Activated CD4-positive, alpha-beta T cell treated with anti-CD3 and anti-CD28 coated beads for 48 hours (primary cell): ENCODE measurements at places on chromosomes 1 and 21.

GRCh38 chr1:181141431-181141910 is 53.0 kb downstream of the IER5 start:
- peak; percentile 85 for DNase-seq

GRCh38 chr1:112957133-112957812 is 1.3 kb upstream of the SLC16A1 start:
- peak; percentile 60 for DNase-seq

DNA sequence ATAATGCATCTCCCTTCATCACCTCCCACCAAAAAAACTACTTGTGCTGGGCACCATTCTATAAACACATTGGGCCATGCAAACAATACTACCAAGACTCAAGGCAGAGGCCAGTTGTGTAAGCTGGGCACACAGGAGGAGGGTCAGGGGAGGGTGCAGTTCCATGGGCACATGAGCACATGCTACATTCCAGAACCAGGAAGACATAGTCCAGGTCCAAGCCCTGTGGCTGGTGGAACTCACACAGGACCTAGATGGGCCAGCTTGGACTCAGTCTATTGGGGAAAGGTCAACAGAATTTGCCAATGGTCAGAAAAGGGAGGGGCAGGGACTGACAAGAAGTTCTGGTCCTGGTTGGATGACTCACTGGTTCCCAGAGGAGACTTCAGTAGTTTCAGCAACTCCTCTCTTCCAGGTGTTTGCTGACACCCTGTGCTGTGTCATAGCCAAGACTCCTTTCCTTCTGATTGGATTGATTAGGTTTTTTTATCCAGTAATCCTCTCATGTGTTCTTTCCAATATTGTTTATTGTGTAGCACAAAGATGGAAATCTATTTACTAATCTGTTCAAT is 249.7 kb downstream of the C1orf94 start:
- no peak for DNase-seq

- no peak for DNase-seq
Measured at GRCh38 chr1:94741510-94741909, 78.6 kb upstream of the SLC44A3 start.

GRCh38 chr21:34093083-34093482 is 19.7 kb downstream of the MRPS6 start:
- DNase-seq = no peak

- DNase-seq = no peak
Measured at GRCh38 chr1:54493608-54494007, 54.4 kb upstream of the ACOT11 start.

DNA sequence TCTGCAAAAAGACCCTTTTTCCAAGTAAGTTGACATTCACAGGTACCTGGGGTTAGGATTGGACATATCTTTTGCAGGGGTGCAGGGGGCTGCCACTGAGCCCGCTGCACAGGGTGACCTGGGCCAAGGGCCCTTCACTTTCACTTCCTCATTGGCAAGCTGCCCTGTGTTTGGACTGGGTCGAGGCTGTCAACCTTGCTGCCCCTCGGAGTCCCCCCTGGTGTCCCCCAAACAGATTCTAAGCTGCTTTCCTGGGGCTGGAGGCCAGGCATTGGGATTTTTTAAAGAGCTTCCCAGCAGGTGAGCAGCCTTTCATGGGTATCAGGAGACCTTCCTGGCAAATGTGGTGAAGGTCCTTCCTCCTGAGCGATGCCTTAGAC is 7.9 kb upstream of the UMODL1 start:
- peak; percentile 9 for DNase-seq

- DNase-seq = peak; percentile 67
Measured at GRCh38 chr1:203480525-203481084, 5.0 kb downstream of the PRELP start.

GRCh38 chr1:60129911-60130310 is 56.3 kb upstream of the C1orf87 start:
- no peak for DNase-seq

DNA sequence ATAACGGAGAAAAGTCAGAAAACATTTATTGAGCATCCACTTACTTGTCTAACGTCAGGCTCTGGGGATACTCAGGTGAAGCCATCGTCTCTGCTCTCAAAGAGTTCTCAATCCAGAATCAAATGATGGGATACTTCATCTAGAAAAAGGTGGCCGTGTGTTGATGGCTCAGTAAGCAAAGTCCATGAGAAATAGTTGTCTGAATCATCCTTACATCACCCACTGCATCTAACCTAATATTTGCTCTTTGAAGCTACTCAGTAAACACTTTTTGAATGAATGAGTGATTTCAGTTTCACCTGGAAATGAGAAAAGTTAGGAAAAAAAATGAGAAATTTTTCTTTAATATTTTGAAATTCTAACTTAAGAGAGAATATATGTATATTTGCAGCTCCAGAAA is 155.3 kb upstream of the PKN2 start:
- no peak for DNase-seq

- no peak for DNase-seq
Measured at GRCh38 chr1:218481116-218481775, 136.1 kb downstream of the TGFB2 start.

DNA sequence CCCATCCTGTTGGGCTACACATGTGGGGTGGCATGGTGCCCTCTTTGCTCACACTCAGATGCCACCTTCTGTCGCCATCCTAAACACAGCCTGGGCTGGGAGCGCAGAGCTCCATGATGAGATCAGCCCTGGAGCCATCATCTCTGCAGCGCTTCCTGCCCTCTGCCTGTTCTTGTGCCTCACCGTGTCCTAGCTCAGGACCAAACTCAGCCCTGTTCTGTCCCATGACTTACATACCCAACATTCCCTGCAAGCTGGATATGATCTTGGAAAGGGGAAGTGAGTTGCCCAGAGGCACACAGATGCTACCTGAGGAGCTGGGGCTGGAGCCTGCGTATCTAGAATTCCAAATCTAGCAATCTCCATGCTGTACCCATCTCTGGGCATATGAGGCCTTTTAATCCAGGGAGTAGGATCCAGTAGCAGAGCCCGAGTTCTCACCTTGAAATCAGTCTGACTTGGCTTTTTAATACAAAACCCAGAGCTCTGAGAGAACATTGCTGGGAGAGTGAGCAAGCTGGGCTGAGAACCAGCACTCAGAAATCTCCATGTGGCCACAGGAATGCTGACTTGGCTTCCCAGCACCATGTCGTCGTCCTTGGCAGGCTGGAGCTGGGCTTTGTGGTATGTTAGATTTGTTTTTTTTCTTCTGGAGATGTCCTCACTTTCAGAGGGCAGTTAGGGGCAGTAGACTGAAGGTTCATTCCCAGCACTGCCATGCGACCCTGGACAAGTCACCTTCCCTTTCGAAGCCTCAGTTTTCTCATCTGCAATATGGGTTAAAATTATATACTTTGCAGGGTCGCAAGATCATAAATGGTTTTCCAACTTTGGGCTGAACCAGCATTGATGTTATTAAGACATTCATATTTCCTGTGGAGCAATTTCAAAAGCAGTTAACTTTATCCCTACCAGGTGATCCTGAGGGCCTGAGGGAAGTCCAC is 2.6 kb downstream of the ALPL start:
- no peak for DNase-seq

DNA sequence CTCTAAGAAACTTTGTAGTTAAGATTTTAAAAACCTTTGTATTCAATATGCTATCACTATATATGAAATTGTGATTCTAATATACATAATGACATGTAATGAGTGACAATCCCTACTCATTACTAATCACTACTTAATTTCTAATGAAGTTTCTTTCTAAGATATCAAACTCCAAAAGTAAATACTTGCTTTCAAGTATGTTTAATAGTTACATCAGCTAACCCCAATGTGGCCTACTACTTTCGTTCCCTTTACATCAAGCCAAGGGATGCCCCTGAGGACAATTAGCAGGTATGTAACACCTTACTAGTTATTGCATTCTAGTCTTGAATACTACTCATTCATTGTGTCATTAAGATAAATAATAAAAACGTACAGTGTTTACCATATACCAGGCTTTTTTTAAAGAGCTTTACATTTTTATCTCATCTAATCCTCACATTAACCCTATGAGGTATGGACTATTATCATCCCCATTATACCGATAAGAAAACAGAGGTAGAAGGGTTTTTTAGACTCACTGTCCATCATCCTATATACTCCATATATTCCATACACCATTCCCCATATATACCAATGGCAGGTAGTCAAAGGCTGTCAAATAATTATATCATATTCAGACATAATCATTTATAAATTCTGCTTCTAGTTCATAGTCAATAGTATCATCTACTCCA is 4.2 kb downstream of the PPP1R15B start:
- no peak for DNase-seq

- DNase-seq = no peak
Measured at GRCh38 chr1:201418461-201418860, 3.1 kb downstream of the TNNI1 start.

GRCh38 chr1:199313444-199313843 is 674.6 kb downstream of the PTPRC start:
- DNase-seq = no peak

DNA sequence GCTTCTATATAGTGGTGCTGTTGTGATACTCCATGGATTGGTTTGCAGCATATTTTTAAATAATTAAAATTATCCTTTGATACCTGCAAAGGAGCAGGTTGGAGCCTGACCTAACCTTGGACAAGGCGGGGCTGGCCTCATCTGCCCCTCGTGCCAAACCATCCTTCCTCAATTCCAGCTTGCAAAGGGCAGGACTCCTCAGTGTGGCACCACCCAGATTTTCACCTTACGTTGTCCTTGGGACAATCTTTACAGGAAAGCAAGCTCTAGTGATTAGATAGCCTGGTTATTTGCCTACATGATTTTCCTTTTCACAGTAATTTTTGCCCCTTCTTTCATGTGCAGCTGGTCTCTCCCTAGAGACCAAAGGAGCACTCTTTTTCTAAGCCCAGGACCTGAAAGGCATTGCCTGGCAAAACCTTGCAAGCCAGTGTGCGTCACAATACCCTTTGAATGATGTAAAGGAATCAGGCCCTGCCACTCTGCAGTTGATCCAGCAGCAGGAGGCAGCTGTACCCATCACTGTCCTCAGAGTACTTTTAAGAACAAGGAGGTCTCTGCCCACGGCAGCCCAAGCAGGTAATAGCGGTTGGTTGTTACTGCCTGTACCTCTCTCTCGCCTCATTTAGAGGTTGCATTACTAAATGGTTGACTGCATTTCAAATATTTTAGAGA is 99.4 kb downstream of the ADSS2 start:
- DNase-seq = no peak

GRCh38 chr21:42733037-42733627 is 79.7 kb downstream of the PDE9A start:
- no peak for DNase-seq

GRCh38 chr21:22278366-22278765 is 1280.2 kb downstream of the NCAM2 start:
- no peak for DNase-seq

DNA sequence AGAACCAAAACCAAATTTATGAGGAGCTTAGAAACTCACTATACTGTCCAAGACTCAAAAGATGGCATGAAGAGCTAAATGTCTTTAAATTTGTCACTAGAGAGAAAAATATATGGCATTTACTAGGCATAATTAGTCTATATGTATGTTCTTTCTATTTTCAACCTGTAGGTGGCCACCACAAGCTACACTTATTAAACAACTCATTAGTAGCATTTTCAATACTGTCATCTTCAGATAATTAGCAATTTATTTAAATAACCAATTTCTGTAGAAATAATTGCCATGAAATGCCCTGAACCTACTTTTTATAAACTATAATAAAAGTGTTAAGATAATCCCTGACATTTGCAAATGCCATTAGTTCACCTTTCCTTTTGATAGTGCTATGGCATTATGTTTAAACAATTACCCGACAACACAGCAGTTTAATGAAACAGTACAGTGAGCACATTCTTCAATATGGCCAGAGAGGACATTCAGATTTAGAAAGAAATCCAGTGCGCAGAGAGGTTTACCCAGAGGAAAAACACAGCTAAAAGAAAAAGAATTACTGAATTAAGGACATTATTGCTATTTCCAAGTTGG is 522.5 kb downstream of the PTBP2 start:
- no peak for DNase-seq

- DNase-seq = no peak
Measured at GRCh38 chr1:31575369-31576140, 760 bp upstream of the TINAGL1 start.

- no peak for DNase-seq
Measured at GRCh38 chr1:56326056-56326455, 253.3 kb downstream of the PLPP3 start.

DNA sequence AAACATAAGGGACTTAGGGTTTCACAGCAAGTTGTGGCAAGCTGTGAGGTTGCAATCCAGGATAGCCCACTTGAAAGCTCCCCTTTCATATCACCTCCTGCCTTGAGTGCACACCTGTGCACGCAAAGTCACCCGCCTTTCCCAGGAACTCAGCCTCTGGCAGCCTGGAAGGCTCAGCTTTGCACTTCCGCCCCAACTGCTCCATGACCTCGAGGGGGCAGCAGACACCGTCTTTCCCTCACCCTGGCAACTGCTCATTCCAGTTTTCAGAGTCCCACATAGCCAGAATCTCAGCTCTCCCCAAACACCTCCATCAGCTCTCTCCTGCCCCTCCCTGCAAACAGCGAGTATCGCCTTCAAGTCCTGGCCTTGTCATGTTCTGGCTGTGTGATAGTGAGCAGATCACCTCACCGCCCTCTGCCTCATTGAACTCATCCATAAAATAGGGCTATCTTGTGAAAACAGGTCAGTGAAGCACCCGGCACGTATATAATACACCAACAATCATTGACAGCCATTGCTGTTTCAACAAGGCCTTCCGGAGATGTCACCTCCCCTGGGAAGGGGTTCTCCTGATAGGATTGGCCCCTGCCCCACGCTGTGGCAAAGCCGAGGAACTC is 32.2 kb upstream of the EPB41 start:
- DNase-seq = peak; percentile 87

- no peak for DNase-seq
Measured at GRCh38 chr1:151635479-151636072, 23.7 kb downstream of the SNX27 start.

DNA sequence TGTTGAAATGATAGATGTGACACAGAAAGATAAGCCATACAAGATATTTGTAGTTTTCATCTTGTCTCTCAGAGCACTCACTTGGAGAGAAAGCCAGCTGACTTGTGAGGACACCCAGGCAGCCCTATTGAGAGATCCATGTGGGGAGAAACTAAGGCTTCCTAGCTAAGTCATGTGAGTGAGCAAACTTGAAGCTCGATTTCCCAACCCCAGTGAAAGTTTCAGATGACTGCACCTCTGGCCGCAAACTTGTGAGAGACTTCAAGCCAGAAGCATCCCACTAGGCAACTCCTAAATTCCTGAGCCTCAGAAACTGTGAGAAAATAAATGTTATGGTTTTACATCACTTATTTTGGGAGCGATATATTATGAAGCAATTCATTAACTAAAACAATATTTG is 832.3 kb downstream of the LTN1 start:
- DNase-seq = no peak

GRCh38 chr1:46611691-46612221 is 4.9 kb downstream of the MOB3C start:
- DNase-seq = no peak

- DNase-seq = peak; percentile 57
Measured at GRCh38 chr1:183989078-183989577, 48.4 kb downstream of the COLGALT2 start.

DNA sequence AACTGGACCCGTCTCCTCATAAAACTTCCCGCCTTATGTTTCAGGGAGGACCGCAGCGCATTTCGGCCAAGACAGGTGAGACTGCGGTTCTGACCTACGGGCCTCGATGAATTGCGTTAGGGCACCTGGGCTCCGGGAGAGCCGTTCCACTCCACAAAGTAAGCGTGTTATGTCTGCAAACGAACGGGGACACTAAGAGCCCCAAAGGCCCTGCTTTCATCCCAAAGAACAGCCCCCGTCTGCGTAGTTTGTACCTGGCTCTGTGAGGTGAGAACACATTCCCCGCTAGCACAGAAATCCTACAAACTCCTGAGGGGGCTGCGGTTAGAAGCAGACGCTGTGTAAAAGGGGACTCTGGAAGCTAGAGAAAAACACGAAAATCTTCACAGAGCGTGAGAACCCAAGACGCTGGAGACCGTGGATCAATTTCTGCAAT is 41.6 kb upstream of the PPIAL4F start:
- DNase-seq = no peak
